ENCODE measurements at places on chromosomes 1 and 21.

DNA sequence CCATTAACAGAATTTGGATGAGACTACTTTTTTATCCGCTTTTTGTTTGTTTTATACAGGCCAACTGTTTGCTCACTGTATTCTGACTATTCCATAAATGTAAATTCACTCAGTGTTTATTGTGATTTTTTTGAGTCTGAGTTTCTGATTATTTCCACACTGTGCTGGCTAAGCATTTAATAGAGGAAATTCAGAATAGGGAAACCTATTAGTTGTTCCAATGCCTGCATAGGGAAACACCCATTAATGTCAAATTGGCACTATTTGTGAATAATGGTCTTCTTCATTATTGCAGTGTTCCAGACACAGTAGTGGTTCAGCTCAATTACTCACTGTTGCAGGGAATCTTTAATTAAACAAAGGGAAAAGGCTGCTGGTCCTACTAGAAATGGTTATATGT is 174.7 kb upstream of the SGIP1 start:
- no peak for DNase-seq

GRCh38 chr1:239775466-239775865 is 316.2 kb upstream of the FMN2 start:
- no peak for DNase-seq

- DNase-seq, result no peak
These were observed 56.6 kb downstream of the PCNX2 start for GRCh38 chr1:233238884-233239431.

GRCh38 chr1:109432336-109432735 is 6.1 kb upstream of the PSMA5 start:
- no peak for DNase-seq

DNA sequence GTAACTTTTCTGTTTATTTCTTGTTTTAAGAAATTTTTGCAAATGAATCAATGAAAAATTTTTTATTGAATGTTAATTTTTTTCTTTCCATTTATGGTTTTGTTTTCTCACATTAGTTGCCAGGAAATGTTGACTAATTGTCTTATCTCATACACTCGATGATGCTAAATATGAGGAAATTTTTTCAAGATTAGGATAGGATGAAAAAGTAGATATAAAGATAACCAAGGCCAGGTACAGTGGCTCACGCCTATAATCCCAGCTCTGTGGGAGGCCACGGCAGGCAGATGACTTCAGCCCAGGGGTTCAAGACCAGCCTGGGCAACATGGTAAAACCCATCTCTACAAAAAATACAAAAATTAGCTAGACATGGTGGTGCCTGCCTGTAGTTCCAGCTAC is 12.6 kb downstream of the LAX1 start:
- DNase-seq, result no peak

GRCh38 chr1:98045211-98045766 is 124.5 kb upstream of the DPYD start:
- DNase-seq, result no peak

- no peak for DNase-seq
These were observed 38.6 kb downstream of the WASF2 start for GRCh38 chr1:27451343-27451742.

GRCh38 chr1:160522622-160523345 is at the start of gene SLAMF6:
TSS of gene SLAMF6 (minus strand) at chr1:160523255. CDS start at chr1:160523192, 63 bp downstream.
- DNase-seq, result peak; percentile 29

DNA sequence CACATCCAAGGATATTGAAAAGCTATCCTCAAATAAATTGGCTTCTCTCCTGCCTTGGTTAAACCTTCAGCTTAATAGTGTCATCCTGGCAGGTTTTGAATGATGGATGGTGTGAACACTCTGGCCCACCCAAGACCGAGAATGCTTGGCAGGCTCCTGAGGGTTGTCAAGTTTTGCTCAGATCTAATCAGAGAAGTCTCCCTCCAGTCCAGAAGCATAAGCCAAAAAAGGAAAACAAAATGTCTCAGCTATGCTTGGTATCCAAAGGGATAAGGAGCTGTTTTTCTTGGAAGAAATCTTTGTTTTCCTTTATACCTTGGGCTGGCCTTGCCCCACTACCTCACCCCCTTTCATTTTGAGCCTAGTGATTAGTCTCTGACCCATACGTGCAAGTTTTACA is 172.7 kb downstream of the CRB1 start:
- no peak for DNase-seq

All from stimulated activated CD4-positive, alpha-beta T cell treated with anti-CD3 and anti-CD28 coated beads, Interleukin-1b, Interleukin-23, amount 100 ng/mL, for 24 hours (primary cell).